ENCODE measurements at places on chromosomes 6 and 20. TPM values are rescaled to one million over a fixed set of nuclear protein-coding genes. Genes with fewer than 3 reads are reported as not detected.

Gene PXMP4
- 17.9 TPM for total RNA-seq

Gene ZKSCAN3
- total RNA-seq: 8.6 TPM

Gene HCRTR2
- not detected for total RNA-seq

Gene SOX18
- 30.1 TPM for total RNA-seq

Gene FAM83D
- 48.3 TPM for total RNA-seq

Gene RIMS4
- total RNA-seq: 0.06 TPM

Gene PAK1IP1
- 7.3 TPM for total RNA-seq

Gene FAM184A
- 1.0 TPM for total RNA-seq

DNA sequence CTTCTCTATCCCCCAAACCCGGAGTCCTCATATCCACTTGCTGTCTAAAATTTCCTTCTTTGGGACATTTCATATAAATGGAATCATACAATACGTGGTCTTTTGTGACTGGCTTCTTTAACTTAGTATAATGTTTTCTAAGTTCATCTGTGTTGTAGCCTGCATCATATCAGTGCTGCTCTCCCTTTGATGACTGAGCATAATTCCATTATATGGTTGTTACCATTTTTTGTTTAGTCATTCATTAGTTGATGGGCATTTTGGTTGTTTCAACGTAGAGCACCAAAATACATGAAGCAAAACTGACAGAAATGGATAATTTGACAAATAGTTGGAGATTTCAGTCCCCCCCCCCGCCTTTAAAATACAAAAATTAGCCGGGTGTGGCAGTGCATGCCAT is 71.5 kb downstream of the ZFAND3 start:
- DNase-seq: no peak

DNA sequence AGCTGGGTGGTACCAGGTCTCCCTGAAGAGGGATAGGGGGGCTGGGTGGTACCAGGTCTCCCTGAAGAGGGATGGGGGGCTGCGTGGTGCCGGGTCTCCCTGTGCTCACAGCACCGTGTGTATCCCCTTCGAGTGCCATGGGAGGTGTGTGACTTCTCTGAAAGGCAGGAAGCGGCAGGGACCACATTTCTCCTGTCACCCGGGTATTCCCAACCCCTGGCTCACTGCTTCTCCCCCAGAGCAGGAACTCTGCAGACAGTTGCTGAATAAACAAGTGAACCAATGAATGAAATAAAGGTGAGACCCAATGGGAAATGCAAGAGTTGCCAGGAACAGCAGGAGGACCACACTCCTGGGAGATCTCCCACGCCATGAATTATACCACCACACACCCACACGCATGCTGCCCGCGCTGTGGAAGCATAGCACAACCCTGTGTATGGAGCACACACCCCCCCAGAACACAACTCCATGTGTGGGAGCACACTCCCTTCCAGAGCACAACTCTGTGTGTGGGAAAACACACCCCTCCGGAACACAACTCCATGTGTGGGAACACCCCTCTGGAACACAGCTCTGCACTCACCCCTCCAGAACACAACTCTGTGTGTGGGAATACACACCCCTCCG is 50.7 kb downstream of the RNASET2 start:
- DNase-seq: no peak

GRCh38 chr6:69907981-69908498 is 41.7 kb downstream of the COL19A1 start:
- no peak for DNase-seq

DNA sequence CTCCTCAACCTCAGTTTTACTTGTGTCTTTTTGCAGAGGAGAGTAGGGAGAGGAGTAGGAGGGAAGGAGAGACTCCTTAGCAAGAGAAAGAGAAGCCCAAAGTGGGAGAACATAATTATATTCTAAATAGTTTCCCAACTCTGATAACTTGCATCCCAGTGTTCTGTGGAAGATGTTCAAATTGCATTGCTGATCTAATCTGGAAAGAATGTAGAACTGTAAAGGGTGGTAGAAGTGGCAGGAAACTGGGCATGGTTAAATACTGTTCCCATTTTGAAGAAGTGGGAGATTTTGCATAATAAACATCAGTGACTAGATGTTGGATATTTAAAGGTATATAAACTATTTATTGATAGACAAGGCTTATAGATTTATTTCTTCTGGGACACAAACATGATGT is 42.6 kb upstream of the HMGN3 start:
- no peak for DNase-seq

DNA sequence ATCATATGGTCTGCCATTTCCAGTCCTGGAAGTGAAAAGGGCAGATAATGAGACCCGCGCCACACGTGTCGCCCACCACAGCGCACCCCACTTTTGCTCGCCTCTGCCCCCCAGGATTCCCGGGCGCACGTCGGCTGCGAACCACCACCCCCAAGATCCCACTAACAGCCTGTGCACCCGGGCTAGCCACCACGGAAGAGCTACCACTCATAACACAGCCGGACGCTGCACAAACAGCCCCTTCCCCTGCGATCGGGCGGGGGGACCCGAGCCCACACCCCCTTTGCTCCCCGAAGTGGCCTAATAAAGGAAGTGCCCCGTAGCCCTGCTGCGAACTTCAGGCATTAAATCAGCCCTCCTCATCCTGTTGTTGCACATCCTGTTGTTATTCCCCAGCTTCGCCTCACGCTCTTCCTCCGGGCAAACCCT is 506 bp downstream of the CITED2 start:
- DNase-seq: no peak

DNA sequence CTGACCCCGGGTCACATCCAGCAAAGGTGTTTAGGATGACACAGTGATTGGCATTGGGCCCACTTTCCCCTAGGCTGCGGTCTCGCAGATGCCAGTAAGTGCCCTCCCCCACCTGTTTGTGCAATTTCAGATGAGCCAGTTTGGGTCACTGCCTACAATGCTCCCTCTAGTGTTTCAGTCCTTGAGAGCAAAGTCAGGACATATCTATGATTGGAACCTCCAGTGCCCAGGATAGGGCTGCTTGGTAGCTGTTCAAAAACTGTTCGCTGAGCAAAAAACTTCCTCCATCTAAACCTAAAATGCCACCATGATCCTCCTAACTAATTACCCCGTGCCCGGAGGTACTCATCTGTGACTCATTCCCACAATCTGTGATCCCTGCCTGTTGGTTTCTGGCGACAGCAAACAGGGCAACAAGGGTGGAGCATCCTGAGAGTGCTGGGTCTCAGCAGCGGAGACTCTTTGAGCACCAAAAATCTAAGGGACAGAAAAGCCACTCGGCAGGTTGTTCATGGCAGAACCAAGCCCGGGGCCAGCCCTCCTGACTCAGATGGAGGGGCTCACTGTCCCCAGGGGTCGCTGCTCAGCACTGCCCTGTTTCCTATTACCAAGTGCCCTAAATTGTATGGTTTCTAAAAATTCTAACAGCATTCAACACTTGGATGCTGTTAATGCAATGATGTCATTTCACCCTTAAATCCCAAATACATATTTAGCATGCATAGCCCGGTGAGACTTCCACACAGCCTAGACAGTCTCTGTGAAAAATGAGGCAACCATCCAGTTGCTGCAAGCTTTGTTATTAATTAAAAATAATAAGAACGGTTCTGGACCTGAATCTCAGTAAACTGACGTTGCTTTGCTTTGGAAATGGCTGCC is 5.0 kb downstream of the VSX1 start:
- DNase-seq: peak; percentile 19

DNA sequence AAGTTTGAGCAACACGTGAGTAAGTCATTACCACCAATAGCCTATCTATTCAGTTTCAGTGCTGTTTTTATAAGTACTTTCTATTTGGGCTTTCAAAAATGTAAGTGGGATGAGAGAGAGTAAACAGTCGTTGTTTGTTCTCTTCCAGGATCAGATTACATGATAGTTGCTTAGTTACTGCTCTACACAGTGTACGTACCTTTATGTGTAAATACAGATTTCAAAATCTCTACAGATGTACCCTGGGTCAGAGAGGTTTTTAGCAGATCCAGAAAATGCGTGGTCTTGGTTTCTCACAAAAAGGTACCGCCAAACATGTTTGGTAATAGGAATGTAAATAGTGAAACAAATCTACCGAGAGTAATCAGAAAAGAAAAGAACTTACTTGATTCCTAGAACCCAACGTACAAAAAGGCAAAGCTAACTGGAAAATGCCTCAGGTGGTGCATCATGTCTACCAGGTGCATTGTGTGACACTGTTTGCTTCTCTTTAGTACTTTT is 421.1 kb downstream of the BCKDHB start:
- no peak for DNase-seq

- DNase-seq: no peak
Measured at GRCh38 chr20:37520419-37520955, 563 bp upstream of the NNAT start.

DNA sequence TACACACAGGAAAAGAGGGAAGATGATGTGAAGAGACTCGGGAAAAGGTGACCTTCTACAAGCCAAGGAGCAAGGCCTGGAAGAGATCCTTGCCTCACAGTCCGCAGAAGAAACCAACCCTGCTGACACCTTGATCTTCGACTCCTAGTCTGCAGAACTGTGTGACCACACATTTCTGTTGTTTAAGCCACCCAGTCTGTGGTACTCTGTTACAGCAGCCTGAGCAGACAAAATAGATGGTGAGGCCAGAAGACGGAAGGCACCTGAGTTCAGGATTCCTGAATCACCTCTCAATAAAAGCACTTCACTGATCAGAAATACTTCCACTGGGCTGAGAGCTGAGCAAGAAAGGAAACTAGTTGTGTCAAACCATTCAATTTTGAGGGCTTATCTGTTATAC is 103.3 kb downstream of the BACH2 start:
- DNase-seq: no peak

- no peak for DNase-seq
Measured at GRCh38 chr6:148175550-148176188, 167.0 kb upstream of the SASH1 start.

GRCh38 chr6:148713921-148714320 is 32.9 kb upstream of the UST start:
- DNase-seq: no peak

- no peak for DNase-seq
Measured at GRCh38 chr20:33162753-33163152, 5.2 kb upstream of the BPIFA2 start.

DNA sequence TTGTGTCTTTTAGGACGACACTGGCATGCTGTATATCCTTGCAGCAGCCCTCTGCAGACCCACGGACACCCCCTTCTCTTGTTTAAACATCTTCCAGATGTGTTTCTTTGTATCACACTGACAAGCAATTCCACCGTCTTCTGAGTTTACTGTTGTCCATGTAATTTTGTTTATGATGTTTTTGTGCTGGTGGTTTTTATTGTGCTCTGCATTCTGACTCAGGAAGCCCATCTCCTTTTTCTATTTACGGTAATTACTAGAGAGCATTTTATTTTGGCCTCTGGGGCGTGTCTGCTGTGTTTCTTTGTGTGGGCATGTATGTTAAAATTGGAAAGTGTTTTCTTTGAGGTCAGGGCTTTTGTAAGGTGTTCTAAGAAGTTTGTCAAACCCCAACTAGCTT is 111.9 kb downstream of the JARID2 start:
- no peak for DNase-seq

- DNase-seq: no peak
Measured at GRCh38 chr6:125233202-125233601, 68.6 kb downstream of the HDDC2 start.

DNA sequence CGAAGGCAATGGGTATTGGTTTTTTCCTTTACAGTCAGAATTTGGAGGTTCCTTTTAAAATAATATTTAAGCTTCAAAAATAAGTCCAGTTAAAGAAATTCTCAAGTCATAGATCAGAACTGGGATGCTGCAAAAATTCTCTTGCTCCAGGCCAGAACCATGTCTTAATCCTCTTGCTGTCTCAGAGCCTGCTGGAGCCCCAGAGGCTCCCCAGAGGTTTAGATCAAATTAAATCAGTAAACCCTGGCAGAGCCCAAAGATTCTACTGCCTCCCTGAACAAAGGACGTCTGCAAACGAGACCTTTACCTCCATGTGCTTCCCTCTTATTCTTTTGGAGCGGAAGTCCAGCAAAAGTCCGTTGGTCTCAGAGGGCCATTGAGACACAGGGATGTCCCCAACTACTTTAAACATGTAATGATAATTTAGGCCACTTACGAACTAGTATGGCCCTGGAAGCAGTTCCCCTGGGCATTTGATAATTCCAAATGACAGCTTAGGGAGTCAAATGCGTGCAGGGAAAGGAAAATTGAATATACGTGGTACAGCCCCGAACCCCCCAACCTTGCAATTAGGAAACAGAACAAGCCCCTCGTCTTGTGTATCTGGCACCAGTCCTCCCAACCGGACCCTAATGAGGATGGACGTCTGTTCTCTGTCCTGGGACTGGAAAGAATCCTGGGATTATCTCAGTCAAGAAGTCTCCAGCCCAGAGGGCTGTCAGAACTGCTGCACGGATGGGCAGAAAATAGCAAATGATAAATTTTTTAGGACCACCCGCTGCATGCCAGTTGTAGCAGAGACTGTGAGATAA is 31.5 kb downstream of the SULF2 start:
- DNase-seq: no peak

DNA sequence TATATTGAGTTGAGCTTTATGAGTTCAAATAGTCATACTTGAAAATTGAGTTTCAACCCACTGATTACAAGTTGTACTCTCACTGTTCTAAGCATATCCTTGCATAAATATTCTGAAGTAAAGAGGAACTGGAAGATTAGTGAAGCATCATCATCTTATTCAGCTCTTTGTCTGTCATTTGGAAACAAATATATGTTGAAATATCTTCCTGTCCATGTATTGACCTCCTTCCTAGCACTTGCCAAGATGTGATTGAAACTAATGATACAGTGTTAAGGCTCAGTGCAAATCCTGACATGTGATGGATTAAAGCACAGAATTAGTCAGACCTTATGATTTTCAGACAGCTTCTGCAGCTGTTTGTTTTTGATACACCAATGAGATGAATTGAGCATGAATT is 434.3 kb downstream of the TBC1D32 start:
- DNase-seq: no peak

DNA sequence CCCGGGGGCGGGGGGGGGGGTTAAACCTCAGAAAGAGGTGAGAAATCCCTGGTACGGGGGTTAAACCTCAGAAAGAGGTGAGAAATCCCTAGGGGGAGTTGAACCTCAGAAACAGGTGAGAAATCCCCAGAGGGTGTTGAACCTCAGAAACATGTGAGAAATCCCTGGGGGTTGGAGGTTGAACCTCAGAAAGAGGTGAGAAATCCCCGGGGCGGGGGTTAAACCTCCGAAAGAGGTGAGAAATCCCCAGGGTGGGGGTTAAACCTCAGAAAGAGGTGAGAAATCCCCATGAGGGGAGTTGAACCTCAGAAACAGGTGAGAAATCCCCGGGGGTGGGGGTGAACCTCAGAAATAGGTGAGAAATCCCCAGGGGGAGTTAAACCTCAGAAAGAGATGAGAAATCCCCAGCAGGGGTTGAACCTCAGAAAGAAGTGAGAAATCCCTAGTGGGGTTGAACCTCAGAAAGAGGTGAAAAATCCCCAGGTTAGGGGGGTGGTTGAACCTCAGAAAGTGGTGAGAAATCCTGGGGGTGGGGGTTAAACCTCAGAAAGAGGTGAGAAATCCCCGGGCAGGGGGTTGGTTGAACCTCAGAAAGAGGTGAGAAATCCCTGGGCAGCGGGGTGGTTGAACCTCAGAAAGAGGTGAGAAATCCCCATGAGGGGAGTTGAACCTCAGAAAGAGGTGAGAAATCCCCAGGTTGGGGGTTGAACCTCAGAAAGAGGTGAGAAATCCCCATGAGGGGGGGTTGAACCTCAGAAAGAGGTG is 87.4 kb downstream of the PLG start:
- no peak for DNase-seq

- no peak for DNase-seq
Measured at GRCh38 chr6:67639161-67639560, 995.9 kb upstream of the ADGRB3 start.

- DNase-seq: no peak
Measured at GRCh38 chr6:169223006-169223405, 30.6 kb downstream of the THBS2 start.

GRCh38 chr6:101110814-101111213 is 229.7 kb upstream of the ASCC3 start:
- DNase-seq: no peak

GRCh38 chr6:7087066-7087465 is 20.7 kb upstream of the RREB1 start:
- DNase-seq: no peak
